ENCODE measurements at places on chromosomes 7 and 10.

DNA sequence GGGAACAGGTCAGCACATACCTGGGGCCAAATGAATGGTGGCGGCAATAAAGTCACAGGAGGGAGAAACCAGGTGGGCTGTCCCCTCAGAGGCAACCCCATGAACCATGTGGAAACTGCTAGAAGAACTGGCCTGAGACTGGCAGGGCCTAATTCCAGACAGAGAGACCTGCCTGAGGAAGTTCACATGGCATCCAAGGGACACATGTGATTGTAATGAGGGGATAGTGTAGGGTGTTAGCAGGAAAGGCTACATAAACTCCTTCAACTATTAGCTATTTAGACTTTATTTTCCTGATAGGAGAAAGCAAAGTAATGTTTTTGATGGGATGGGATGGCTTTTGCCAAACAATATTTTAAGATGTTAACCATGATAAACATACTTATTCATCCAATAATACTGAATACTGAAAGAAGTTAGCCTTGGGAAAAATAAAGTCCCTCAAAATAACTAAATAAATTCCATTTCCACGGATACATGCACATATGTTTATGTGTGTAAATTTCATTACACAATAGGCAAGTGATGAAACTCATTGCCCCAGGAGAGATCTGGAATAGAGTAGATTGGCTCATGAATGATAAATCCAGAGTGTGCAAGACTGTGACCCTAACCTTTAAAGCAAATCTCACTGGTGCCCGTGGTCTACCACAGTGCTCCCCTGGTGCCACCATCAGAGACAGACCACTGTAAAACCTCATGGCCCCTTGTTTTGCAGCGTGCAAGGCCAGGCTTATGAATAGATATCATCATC is 137.0 kb downstream of the NRF1 start:
- DNase-seq: no peak

- no peak for DNase-seq
Observed at GRCh38 chr7:366161-366803, 76.3 kb downstream of the FOXL3 start.

- DNase-seq: no peak
Observed at GRCh38 chr7:25698451-25699113, 453.4 kb upstream of the NFE2L3 start.

GRCh38 chr10:131848296-131848695 is 52.5 kb upstream of the PPP2R2D start:
- no peak for DNase-seq

DNA sequence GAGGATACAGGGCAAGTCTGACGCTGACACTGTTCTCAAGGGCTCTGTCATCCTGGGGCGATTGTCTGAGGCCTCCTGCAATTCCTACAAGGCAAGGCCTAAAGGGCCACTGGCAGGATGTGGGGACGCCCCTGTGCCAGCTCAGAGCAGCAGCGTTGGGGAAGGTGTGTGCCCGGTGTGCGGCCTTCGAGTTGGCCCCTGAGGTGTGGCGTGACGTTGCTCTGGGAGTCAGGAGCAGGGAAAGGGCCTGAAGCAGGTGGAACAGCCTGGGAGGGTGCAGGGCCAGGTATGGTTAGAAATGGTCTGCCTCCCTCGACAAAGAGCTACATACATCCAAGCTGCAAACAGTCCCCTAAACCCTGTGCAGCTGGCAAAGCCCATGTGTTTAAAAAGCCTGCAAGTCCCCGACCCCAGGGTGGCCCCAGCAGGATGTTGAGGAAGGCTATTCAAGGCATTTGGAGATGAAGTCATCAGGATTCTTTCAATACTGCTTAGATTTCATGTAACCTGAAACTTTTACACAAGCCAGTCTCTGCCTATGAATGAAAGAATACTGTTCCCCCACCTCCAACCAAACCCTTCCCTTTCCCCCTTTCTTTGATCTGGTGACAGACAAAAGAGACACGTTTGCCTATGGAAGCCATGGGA is 142.5 kb upstream of the TNS3 start:
- DNase-seq: no peak

DNA sequence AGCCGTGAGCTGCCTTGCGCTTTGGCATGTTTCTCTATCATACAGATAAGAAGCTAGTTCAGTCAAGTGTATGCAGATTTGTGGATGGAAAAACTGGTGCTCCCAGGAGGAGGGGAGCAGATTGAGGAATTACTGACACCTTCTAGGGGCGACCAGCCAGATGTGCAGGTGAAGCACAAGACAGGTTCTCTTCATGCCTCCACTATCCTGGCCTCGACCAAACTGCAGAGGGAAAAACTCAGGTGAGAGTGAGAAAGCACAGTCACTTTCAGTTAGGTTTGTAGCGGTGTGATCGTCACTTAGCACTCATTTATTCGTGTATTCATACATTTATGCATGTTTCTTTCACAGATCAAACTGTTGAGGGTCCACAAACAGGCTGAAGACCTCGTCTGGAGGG is 600 bp upstream of the DBNL start:
- DNase-seq: no peak

DNA sequence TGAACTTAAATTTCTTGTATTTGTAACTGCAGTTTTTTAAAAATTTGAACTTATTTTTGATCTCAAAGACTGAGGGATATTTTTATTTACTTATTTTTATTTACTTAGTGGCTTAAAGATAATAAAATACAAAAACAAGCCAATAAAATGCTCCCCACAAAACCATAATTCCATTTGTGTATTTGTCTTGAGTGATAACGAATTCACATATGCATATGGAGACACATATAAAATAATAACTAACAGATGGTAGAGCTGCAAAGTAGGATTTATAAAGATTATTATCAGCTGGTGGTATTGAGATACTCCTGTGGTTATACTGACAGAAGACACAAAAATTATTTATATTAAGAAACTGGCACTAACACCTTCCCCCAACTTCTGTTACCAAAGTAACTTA is 90.2 kb upstream of the RPA3 start:
- no peak for DNase-seq

- no peak for DNase-seq
Observed at GRCh38 chr7:155053002-155053401, 17.1 kb upstream of the HTR5A start.

DNA sequence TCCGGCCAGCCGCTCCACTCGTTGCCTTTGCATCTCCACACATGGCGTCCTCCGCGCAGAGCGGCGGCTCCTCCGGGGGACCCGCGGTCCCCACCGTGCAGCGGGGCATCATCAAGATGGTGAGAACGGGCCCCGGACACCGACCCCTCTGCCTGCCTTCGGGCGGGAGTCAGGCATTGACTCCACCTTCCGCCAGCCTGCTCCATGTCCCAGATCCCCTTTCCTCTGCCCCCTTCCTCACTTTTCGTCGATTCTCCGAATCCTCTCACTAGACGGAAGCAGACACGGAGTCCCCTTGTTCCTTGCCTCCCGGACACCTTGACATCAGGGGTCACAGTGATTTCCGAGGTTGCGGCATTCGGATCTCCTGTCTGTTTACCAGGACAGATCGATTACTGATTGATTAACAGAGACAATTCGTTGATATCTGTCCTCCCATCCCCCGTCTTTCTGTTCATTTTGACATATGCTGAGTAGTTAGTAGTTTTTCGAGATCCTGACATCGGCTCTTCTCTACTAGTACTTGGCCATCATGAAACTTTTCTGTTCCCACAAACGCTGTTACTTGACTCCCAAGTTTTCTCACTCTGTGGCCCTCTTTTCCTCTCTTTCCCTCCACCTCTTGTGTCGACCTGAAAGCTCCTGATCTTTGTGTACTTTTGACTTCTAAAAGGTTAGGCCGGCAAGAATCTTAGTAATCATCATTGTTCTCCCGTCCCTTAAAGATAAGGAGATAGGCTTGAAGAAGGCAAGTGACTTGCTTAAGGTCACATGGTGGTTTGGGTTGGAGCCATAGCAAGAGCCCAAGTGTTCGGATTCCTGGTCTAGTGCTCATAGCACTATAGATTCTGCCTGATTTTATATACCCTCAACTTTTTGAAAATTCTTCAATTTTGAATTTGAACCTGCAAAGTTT is 597 bp downstream of the SND1 start:
- no peak for DNase-seq

DNA sequence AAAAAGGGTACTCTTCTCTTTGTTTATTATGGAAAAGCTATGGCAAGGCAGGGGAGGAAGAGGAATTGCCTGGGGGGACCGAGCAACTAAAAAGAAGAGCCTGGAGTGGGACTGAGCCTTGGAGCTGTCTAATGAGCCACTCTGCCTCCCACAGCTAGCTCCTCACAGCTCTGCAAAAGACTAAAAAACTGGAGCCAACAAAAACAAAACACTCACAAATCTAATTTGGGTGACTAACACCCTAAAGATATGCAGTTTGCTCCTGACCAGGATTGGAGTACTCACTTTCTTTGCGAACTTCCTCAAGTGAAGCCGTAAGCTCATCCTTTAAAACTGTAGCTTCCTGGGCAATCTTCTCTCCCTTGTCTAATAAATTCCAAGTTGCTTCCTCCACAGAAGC is 89.4 kb downstream of the CTNNA3 start:
- no peak for DNase-seq

- no peak for DNase-seq
Observed at GRCh38 chr7:99731638-99732374, 3.2 kb downstream of the CYP3A7 start.

GRCh38 chr7:91050677-91051076 is 213.6 kb upstream of the FZD1 start:
- no peak for DNase-seq

DNA sequence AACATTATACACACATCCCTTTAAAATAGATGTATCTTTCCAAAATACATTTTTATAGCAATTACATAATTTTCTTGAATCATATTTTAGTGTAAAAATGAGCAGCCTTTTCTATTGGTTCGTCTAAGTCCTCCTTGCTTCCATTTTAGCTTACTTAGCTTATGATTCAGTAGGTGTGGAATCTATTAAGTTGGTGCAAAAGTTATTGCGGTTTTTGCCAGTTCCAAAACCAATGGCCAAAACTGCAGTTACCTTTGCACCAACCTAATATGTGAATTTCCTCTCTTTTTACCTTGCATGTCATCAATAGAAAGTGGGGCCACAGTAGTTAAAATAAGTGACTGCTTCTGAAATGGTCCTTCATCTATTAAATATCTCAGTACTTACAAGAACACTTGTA is 279.0 kb downstream of the OTUD1 start:
- no peak for DNase-seq

DNA sequence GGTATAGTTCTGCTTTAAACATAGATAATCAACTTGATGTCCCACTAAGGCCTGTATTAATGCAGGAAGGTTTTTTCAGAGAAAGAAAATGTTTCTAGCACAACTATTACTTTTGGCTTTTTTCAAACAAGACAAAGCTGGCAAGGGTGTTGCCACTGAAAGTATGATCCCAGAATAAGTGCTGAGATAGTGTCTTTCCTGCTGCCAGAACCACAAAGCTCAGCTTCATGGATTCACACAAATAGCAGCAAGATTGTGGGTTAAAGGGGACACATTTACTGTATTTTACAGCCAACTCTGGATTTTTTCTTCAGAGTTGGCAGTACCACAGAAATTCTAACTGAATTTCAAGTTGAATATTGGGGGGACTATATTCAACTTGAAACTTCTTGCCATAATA is 4.3 kb downstream of the NCOA4 start:
- no peak for DNase-seq

GRCh38 chr7:95335093-95335492 is 10.8 kb upstream of the PON1 start:
- DNase-seq: no peak

DNA sequence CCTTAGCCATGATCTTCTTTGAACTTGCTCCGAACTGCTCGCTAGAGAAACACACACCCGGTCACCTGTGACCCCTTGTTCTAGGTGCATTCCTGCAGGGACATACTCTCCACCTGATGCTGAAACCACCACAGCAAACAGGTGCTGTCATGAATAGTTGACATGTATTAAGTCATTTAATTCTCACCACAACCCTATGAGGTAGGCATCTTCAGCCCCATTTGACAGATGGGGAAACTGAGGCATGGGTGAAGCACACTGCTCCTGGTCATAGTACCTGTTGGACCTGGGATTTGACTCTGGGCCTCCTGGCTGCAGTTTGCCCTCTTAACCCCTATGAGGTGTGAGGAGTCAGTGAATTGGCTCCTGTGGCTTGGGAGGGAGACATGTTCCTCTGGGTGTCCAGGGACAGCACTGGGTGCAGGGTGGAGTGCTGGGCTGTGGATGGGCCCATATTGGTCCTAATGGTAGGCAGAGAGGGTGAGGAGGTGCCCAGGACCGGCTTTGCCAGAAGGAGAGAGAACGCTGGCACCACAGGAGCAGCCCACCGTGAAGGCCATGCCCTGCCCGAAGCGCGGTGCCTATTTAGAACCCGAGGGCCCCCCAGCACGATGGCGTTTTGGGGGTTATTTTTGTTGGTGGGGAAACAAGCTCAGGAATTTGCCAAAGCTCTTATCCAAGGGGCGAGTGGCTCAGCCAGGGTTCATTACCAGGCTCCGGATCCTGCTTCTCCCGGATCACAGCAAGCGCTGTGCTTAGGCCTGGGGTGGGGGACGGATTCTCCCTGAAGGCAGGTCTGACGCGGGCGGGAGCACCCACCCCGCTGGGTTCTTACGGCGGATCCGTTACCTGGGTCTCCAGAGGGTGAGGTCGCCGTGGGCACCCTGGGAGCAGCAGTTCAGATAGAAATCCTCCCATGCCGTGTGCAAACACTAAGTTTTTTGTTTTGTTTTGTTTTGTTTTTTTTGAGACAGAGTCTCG is 52.3 kb downstream of the GLRX3 start:
- DNase-seq: no peak

DNA sequence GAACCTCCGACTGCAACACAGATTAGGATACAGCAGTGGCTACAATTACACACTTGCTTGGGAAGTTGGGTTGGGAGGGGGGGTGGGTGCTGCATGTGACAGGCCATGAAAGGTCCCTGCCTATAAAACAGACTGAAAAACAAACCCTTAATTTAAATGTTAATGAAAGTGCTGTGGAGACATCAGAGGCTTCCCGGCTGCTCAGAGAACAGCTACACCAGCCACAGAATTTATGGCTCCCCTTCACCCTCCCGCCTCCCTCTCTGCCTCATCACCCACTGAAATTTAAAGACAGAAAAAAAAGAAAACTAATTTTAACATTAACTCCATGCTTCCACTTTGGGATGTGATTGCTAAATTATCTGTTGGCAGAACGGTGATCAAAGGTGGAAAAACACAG is 34.7 kb downstream of the FBXW4 start:
- DNase-seq: no peak

DNA sequence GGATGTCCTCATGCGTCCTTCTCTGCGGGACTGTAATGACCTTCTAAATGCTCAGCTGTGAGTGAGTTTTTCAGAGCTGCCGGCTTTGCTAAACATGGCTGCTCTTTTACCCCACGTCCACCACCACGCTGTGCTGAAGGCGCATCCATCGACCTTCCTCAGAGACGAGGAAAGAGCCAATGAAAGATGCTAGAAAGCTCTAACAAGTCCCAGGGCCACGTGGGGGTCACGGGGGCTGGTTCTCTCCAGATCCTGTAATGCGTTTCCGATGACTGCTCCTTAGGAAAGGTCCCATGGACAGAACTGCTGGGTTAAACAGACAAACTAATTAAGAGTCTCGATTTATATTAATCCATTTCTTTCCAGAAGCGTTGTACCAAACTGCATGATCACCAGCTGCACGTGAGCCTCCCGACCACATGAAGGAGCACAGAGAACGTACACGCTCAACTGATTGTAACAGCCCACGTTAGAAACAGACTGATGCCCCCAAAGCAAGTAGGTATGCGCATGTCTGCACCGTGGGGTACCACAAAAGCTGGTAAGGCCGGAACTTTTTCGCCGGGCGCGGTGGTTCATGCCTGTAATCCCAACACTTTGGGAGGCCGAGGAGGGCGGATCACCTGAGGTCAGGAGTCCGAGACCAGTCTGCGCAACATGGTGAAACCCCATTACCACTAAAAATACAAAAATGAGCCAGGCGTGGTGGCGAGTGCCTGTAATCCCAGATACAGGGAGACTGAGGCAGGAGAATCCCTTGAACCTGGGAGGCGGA is 109.6 kb downstream of the TCERG1L start:
- no peak for DNase-seq

GRCh38 chr10:119812684-119813083 is 60.0 kb downstream of the MCMBP start:
- no peak for DNase-seq
